ENCODE measurements at places on chromosomes 4 and X.
A peak's percentile ranks its signal among the peaks of the same experiment; 100 is the strongest.

GRCh38 chrX:47749185-47749967, 87.3 kb upstream of the ZNF81 start:
- no peak for DNase-seq

DNA sequence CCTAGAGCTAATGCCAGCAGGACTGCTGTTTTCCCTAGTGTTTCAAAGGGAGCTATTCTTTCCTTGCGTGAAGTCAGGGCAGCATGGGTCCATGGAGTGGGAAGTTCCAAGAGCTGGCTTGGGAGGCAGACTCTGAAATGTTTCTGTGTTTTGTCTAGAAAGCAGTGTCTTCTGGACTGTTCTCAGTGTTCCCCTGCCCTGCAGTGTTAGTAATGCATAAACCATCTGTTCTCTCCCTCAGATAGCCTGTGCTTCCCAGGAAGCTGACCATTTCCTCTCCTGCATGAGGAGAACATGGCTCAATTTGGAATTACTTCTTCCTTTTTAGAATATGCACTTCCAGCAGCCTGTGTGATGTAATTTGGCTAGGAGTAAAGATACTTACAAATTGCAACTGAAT, 116.7 kb upstream of the CXCL13 start:
- DNase-seq: no peak

GRCh38 chrX:48903290-48903689, 5.6 kb downstream of the PQBP1 start:
- DNase-seq: no peak

- DNase-seq: no peak
Observed at GRCh38 chrX:120274958-120275357, 24.3 kb downstream of the ZBTB33 start.

DNA sequence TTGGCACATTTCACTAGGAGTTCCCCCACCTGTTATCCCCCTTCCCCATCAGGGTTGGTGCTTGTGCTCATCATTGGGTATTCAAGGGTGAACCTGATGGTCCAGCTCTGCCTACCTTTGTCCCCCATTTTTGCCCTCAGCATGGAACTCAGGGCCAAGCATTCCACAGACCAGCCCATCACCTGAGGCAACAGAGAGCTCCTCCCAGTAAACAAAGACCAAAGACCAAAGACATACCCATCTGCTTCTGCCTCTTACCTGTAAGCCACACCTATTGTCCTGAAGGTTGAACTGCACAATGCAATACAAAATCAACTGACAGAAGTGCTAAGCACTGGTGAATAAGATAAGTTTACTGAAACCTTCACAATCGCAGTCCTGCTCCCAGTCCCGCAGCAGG, 237.5 kb downstream of the PAPSS1 start:
- DNase-seq: no peak

GRCh38 chr4:19936476-19936875, 315.2 kb upstream of the SLIT2 start:
- DNase-seq: no peak

DNA sequence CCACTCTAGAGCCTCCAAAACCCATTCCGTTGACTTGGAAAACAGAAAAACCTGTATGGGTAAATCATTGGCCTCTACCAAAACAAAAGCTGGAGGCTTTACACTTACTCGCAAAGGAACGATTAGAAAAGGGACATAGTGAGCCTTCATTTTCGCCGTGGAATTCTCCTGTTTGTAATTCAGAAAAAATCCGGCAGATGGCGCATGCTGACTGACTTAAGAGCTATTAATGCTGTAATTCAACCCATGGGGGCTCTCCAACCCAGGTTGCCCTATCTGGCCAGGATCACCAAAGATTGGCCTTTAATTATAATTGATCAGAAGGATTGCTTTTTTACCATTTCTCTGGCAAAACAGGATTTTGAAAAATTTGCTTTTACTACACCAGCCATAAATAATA, 60.8 kb downstream of the ZNF732 start:
- peak; percentile 51 for DNase-seq

GRCh38 chrX:119763181-119763580, 4.8 kb downstream of the SOWAHD start:
- no peak for DNase-seq

DNA sequence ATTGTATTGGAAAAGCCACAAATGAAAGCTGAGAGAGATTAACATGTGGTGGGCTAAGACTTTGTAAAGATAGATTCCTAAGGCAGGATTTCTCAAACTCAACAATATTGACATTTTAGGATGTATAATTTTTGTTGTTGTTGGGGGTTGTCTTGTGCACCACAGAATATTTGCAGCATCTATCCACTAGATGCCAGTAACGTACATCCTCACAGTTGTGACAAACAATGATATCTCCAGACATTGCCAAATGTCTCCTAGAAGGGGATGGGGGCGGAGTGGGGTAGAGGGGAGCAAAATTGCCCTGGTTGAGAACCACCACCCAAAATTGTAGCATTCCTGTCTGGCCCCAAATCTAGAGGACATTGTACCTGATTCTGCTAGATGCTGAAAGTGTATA, 14.7 kb upstream of the CBR4 start:
- DNase-seq: no peak

- DNase-seq: no peak
Observed at GRCh38 chr4:23952258-23952657, 62.4 kb upstream of the PPARGC1A start.

DNA sequence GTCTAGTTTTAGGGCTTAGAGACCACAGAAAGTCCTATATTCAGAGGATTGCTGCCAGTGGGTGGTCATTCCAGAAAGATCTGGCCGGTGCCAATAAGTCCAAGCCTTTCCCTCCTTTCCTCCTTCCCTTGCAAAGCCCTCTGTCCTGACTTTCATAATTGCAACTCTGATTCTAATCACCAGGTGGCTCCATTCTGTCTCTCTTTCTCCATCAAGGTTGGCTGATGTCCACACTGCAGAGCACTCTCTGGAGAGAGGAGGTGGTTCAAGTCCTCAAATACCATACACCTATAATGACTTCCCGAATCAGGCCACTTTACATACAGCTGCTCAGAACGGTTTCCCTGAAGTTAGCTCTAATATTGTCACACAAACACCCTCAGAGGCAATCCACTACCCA, 22.4 kb upstream of the ARMCX4 start:
- no peak for DNase-seq

DNA sequence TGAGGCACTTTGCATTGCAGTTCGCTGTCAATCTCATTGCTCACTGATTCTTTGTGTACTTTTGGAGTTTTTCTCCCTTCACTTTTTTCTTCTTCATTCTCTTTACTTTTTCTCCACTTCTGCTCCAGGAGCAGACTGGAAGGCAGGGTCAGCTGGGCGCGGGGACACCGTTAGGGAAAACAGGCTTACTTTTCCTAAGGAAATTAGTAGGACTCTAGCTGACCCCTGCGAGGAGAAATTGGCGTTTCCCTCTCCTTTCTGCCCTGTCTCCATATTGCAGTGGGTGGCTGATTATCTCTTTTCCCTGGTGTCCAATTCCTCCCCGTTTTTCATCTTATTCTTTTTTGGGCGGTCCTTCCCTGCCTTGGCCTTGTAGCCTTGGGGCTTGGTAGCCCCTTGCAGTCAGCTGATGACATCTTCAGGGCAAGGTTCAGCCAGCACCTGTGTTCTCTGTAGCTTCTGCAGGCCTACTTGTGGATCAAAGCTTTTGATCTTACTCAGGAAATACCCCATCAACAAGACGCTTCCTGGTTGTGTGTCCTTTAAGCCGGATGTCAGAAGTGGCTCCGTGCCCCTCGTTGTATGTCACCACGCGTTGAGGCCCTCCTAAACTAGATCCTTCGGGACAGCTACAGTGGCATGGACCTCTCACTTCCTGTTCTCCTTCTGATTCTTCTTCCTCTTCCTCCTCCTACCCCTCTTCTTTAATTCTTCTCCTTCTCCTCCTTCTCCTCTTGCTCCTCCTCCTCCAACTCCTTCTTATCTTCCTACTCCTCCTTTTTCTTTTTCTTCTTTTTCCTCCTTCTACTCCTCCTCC, 36.1 kb downstream of the NBDY start:
- DNase-seq: no peak

DNA sequence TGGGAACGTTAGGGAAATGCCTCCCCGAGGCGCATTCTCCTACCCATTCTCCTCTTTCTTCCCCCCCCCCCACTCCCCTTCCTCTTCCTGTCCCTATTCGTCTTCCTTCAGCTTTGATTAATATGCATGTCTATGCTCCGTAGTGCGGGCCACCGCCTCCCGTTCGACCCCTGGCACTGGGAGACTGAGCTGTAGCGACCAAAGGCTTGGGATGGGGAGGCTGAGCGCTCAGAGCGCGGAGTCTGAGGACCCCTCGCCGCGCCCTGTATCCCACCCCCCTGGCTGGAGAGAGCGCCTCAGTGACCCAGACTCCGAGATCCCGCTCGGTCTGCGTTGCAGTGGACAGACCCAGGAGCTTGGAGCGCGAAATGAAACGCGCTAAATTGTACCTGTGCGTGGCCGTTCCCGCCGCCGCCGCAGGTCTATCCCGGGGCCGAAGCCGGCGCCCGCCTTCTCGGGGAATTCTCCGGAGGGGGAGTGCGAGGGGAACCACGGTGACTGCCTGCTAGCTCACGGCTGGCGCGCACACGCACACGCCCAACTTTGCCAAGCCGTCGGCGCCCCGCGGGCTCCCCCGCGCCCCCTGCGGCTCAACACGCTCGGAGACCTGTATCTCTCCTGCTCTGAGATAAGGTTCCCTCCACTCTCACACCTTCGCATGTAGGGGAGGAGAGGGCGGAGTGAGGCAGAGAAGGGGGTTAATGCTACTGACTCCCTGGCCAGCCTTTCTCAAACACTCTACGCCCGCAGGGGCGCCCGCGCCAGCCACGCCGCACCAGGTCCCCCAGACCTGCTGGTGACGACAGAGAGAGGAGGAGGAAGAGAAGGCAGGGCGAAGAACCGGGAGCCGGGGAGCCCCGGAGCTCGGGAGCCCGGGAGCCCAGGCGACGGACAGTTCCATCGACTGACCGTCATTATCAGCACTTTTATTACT, 1.5 kb upstream of the PTCHD1 start:
- no peak for DNase-seq

- no peak for DNase-seq
Observed at GRCh38 chrX:93591398-93591797, 82.0 kb downstream of the NAP1L3 start.

GRCh38 chr4:139267301-139267700, 12.7 kb downstream of the MGARP start:
- DNase-seq: no peak

DNA sequence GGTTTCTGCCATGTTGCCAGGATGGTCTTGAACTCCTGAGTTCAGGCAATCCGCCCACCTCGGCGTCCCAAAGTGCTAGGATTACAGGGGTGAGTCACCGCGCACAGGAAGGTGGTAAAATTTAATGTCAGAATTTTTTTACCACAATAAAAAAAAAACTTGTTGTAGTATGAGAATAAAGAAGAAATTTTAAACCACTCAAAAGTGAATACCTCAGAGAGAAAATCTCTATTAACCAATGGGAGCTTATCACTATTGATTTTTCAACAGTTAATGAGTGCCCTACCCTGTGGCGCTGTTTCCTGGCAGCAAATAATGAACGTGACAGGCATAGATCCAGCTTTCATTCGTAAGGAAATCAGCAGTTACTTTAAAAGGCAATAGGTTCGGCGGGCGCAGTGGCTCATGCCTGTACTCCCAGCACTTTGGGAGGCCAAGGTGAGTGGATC, 32.7 kb upstream of the SLC25A4 start:
- DNase-seq: no peak

- DNase-seq: no peak
Observed at GRCh38 chrX:23883737-23884354, 23.9 kb downstream of the APOO start.
